Motor neuron (in vitro differentiated cells): ENCODE measurements at places on chromosomes 6 and 20. TPM values are rescaled to one million over a fixed set of nuclear protein-coding genes. Genes with fewer than 3 reads are reported as not detected.

The OLIG3 gene
- 0.19 and 0.33 TPM in 2 replicates for total RNA-seq

The NHLRC1 gene
- 1.6 and 1.8 TPM in 2 replicates for total RNA-seq

The CD24 gene
- 929 and 936 TPM in 2 replicates for total RNA-seq

The RPL7L1 gene
- 98.4 and 117 TPM in 2 replicates for total RNA-seq

The CNR1 gene
- total RNA-seq: 6.5 and 6.7 TPM in 2 replicates

The SLC17A4 gene
- total RNA-seq: 0.05 TPM in 2 replicates

The LGSN gene
- total RNA-seq: 0.08 TPM in 1 of 2 replicates, not detected in the other

The LY6G5C gene
- total RNA-seq: 2.8 and 5.2 TPM in 2 replicates

The COL9A3 gene
- total RNA-seq: 2.1 and 2.4 TPM in 2 replicates

The COL12A1 gene
- 0.26 and 0.37 TPM in 2 replicates for total RNA-seq

The WFDC12 gene
- not detected in 2 replicates for total RNA-seq

The DLL1 gene
- total RNA-seq: 13.5 and 17.2 TPM in 2 replicates

The RSPO3 gene
- total RNA-seq: 0.04 and 0.23 TPM in 2 replicates

The FNDC1 gene
- total RNA-seq: 50.8 and 95.2 TPM in 2 replicates

The LPIN3 gene
- 1.3 and 1.5 TPM in 2 replicates for total RNA-seq

The ATP9A gene
- 29.7 and 32.5 TPM in 2 replicates for total RNA-seq

The SLC22A7 gene
- 0.69 TPM in 1 of 2 replicates, not detected in the other for total RNA-seq

The PPP1R14C gene
- total RNA-seq: 58.9 and 66.6 TPM in 2 replicates

The GPR63 gene
- total RNA-seq: 1.6 and 2.1 TPM in 2 replicates

The OR12D2 gene
- not detected in 2 replicates for total RNA-seq

The GABRR2 gene
- total RNA-seq: 0.16 and 0.31 TPM in 2 replicates

The FAM83B gene
- total RNA-seq: not detected in 2 replicates

The EPPIN gene
- 0.32 and 0.61 TPM in 2 replicates for total RNA-seq

The GRM1 gene
- total RNA-seq: 0.18 and 1.4 TPM in 2 replicates

The SMOC2 gene
- total RNA-seq: 0.64 and 0.73 TPM in 2 replicates

The KIAA0408 gene
- 0.10 and 1.2 TPM in 2 replicates for total RNA-seq

The HSD17B8 gene
- total RNA-seq: 9.7 and 12.2 TPM in 2 replicates

The PREX1 gene
- total RNA-seq: 50.6 and 54.9 TPM in 2 replicates

The RUNX2 gene
- 1.7 and 2.2 TPM in 2 replicates for total RNA-seq

The ESF1 gene
- 26.1 and 29.9 TPM in 2 replicates for total RNA-seq

The DOK5 gene
- total RNA-seq: 13.7 and 15.4 TPM in 2 replicates

The FRMD1 gene
- total RNA-seq: 0.14 and 0.21 TPM in 2 replicates

The DCDC2 gene
- total RNA-seq: 0.59 and 1.5 TPM in 2 replicates

The RAMACL gene
- total RNA-seq: 1.00 and 1.3 TPM in 2 replicates

The PSORS1C2 gene
- total RNA-seq: 0.81 and 1.6 TPM in 2 replicates

The BACH2 gene
- 17.3 and 22.2 TPM in 2 replicates for total RNA-seq

The IL17A gene
- 0.15 TPM in 1 of 2 replicates, not detected in the other for total RNA-seq

The PACRG gene
- 10.4 and 11.9 TPM in 2 replicates for total RNA-seq

The PPDPF gene
- total RNA-seq: 55.1 and 82.9 TPM in 2 replicates

The TRPC4AP gene
- total RNA-seq: 49.0 and 51.5 TPM in 2 replicates

The HLA-DRA gene
- not detected in 2 replicates for total RNA-seq

The ZNF512B gene
- total RNA-seq: 27.3 and 27.7 TPM in 2 replicates

The SLC32A1 gene
- total RNA-seq: 0.85 and 0.87 TPM in 2 replicates

The OTOR gene
- not detected in 2 replicates for total RNA-seq

The DEFB115 gene
- not detected in 2 replicates for total RNA-seq

The ADGRB3 gene
- total RNA-seq: 0.05 TPM in 1 of 2 replicates, not detected in the other
